Left lung (tissue), 14 donors: ENCODE measurements at places on chromosomes 1 and 21.

DNA sequence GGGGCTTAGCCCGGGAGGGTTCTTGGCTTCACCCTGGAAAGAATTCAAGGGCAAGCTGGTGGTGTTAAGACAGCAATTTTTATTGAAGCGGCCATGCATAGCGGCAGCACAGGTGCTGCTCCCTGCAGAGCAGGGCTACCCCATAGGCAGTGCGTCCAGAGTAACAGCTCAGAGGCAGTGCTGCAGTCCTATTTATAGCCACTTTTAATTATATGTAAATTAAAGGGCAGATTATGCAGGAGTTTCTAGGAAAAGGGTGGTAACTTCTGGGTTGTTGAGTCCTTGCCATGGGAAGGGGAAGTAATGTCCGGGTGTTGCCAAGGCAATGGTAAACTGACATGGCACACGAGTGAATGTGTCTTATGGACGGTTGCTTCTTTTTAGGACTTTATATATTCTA, 57.0 kb downstream of the VPS26C start:
- no peak for DNase-seq

DNA sequence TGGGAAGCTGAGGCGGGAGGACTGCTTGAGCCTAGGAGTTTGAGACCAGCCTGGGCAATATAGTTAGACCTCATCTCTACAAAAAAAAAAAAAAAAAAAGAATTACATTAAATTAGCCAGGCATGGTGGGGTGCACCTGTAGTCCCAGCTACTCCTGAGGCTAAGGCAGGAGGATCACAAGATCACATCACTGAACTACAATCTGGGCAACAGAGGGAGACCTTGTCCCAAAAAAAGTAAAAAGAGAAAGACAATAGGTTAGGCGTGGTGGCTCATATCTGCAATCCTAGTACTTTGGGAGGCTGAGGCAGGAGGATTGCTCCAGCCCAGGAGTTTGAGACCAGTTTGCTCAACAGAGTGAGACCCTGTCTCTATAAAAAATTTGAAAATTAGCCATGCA, 130.3 kb downstream of the TIAM1 start:
- DNase-seq, result no peak

GRCh38 chr1:214441119-214441518, 110.3 kb downstream of the PTPN14 start:
- DNase-seq, result no peak

- DNase-seq, result no peak
Observed at GRCh38 chr1:119987686-119988085, 81.8 kb downstream of the NOTCH2 start.

- no peak for DNase-seq
Observed at GRCh38 chr1:156860628-156861423, at the start of gene NTRK1. TSS of gene NTRK1 (plus strand) at chr1:156860865. CDS start at chr1:156860935, 70 bp downstream.

GRCh38 chr1:160438935-160439334, 38.6 kb downstream of the VANGL2 start:
- no peak for DNase-seq

DNA sequence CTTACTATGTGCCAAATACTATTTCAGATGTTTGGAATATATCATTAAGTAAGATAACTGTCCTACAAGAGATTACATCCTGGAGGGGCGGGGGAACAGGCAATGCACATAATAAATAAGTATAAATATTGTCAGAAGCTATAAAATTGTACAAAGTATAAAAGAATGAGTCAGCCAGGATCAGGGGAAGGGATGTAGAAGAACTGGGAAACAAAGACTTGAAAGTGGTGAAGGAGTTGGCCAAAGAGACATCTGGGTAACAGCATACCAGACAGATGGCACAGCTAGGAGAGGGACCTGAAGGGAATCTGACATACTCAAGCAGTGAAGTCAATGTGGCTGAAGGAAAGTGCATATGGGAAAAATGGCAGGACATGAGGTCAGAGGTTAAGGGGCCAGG, 53.9 kb downstream of the CYYR1 start:
- DNase-seq, result no peak

GRCh38 chr21:41933313-41934079, 20.3 kb downstream of the C2CD2 start:
- DNase-seq, result peak; percentile 36

DNA sequence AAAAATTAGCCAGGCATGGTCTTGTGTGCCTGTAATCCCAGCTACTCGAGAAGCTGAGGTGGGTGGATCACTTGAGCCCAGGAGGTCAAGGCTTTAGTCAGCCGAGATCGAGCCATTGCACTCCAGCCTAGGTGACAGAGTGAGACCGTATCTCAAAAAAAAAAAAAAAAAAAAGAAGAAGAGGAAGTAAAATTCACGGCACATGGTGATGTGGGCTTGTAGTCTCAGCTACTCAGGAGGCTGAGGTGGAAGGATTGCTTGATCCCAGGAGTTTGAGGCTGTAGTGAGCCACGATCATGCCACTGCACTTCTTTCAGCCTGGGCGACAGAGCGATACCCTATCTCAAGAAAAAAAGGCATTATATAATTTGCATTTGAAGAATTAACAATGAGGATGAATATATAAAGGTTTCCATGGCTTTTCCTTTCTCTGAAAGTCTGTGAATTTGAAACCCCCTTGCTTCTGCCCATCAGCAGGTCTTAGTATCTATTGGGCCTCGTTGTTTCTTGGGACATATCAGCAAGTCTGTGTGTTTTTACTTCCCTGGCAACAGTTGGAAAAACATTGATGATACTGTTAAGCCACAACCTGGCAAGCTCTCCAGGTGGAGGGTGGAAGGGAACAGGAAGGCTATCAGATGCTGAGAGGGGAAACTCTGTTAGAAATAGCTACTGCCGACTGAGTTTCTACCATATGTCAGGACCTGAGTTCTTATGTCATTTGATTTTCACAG, 4.6 kb upstream of the PLA2G2D start:
- no peak for DNase-seq

DNA sequence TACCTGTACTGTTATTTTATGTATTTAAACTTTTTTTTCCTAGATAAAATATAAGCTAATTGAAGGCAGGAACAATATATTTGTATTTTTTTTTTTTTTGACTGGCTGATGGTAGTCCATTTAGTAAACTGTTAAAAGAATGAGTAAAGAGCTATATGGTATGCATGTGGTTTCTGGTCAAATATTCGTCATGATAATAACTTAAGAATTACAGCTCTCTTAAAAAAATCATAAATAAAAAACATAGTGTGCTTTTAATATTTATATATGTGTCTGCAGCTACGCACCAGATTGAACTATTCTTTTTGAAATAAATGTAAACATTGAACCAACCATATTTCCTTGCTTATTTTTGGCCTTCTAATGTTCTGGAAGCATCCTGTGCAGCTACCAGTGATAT, 272.3 kb upstream of the C1orf105 start:
- DNase-seq, result no peak

GRCh38 chr1:51473331-51474115, 45.5 kb downstream of the EPS15 start:
- DNase-seq, result no peak

DNA sequence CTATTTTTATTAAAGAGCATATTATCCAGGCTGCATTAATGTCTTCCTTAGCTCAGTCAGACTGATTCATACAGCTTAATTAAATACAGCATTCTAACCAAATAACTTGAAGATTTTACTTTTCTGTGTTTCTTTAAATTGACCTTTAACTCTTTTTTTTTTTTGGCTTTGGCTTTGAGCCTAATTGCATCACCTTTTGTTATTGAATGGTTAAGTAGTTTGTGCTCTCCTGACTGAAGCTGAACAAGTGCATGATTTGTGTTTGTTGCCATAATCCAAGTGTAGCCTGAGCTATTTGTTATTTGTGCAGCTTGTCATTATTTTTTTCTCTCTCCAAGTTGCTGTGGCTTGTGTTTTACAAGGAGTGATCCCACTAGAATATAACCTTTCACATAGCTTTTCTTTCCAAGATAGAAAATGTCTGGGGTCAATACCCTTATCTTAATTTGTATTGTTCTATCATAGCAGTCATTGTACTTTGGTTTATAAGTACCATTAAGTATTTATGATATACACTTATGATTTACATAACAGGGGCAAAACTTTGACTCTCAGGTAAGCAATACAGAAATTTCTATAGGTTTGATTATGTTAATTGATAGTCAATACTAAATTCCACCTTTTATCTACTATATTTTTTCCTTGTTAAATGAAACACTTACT, 31.6 kb downstream of the CDC14A start:
- no peak for DNase-seq

GRCh38 chr1:37071829-37072228, 37.5 kb upstream of the GRIK3 start:
- DNase-seq, result no peak

GRCh38 chr1:9728451-9729295, 77.1 kb downstream of the PIK3CD start:
- no peak for DNase-seq

- DNase-seq, result no peak
Observed at GRCh38 chr1:156959925-156960324, 39.5 kb downstream of the LRRC71 start.

DNA sequence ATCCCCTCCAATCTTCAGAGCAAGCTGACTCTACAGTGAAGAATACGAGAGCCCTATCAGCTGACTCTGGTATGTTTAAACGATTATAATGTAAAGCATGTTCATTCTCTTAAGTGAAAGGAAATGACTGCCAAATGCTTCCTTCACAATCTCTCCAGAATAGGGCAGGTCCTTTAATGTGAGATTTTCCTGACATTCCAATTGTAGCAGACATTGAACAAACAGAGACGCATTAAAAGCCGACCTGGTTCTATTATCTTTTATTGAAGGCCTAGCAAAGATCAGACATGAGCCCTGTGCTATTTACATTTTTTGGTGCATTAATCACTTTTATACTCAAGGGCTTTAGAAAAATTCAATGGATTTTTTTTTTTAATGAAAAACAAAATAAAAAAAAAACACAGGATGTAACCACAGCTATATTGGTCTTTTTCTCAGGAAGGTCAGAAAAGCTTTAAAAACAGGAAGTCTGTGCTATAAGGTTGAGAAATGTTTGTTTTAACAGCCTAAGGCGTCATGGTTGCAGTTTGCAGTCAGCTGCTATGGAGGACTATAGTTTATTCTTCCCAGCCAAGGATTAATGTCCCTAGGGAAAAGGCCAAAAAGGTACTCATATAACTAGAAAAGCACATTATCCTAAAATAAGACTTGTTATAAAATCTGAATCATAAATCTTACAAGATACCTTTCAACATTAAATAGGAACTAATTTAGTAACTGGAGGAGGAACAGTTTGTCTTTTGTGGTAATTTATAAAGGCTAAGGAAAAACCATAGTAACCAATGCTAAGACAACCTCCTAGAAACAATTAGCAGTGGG, 104.8 kb downstream of the RERE start:
- DNase-seq, result peak; percentile 65

GRCh38 chr1:214005708-214006107, 17.9 kb downstream of the PROX1 start:
- no peak for DNase-seq

GRCh38 chr1:197145446-197146024, 934 bp downstream of the ASPM start:
- DNase-seq, result no peak

DNA sequence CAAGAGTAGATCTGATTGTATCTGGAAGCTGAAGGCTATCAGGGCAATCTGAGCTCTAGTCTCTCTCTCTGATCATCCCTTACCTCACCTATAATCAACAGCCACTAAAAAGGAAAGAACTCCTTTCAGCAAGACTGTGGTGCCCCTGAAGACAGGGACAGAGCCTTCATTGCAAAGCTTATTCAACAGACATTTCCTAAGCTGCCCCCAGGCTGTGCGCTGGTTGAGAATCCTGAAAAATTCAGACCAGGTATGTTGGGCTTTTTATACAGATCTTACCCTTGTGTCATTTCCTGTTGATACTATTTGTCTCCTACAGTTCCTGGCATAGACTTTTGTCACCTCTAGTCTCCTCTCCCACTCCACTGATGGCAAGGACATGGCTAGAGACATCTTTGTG, 63.3 kb upstream of the PLA2G4A start:
- no peak for DNase-seq

DNA sequence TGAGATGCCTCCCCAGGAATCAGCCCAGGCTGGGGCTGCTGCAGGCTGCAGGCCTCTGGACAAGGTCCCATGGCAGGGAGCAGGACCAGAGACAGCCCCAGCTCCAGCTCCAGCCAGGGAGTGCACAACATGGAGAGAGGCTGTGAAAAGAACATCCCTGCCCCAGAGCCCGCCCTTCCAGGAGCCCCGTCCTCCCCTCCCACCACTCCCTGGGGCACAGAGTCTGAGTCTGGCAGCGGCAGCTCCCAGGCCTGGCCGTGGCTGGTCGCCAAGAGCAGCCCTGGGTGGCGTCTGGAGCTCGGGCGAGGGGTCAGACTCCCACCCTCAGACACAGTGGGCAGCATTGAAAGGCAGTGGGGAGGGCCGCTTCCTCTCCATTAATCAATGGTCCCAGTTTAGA, 37.8 kb downstream of the MEGF6 start:
- DNase-seq, result no peak

DNA sequence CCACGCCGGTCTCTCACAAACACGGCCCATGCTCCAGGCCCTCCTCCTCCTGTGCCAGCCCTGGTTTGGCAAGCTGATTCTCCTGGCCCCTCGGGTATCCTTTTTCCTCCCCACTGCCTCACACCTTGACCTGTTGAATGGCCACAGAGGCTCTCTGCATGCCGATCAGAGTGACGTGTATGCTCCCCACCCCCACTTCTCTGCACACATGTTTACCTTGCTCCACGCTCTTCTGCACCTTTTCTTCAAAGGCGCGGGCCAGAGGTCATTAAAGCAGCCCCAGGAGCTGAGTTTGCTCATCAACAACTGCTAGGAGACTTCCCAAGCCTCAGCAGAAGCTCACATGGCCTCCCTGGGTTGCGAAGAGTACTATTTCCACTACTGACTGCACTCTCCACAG, 139.3 kb upstream of the EDN2 start:
- DNase-seq, result no peak

DNA sequence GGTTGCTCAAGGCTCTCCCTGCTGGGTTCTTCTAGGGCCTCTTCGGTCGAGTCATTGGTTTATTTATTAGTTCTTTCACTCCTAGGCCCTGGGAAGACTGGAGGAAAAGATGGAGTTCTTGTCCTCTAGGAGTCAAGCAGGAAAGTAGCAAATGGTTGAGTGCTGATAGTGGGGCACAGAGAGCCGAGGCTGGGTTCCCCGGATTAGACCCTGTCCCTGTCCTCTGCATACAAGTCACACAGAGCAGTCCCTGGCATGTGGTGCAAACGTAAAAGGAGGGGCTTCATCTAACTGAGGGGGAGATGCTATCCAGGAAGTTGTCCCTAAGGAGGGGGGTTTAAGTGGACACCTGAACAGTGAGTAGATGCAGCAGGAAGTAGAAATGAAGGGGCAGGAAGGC, 19.2 kb upstream of the KCNE2 start:
- DNase-seq, result no peak

- no peak for DNase-seq
Observed at GRCh38 chr1:183966487-183966886, 71.0 kb downstream of the COLGALT2 start.

DNA sequence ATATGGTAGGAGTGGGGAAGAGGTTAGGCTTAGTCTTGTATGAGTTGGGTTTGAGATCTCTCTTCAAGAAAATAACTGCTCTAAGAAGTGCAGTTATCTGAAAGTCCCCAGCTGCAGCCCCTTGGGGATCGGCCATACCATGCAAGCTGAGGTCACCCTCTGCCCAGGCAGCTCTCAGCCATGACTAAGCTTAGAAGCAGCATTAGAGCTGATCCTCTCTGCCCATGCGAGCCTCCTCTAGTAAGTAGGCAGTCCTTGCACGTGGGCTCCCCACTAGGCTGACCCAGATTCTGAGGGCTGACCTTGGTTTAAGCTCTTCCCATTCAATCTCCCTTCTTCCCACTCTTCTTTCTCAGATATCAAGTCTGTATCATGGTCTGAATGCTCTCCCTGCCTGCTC, 121.0 kb upstream of the UBE2U start:
- no peak for DNase-seq
